ENCODE measurements at places on chromosomes 6 and 20. TPM values are rescaled to one million over a fixed set of nuclear protein-coding genes. Genes with fewer than 3 reads are reported as not detected.

The ANGPT4 gene
- total RNA-seq: not detected

The TBXT gene
- not detected for total RNA-seq

The COL9A3 gene
- not detected for total RNA-seq

The FAM50B gene
- 6.5 TPM for total RNA-seq

The MPC1 gene
- total RNA-seq: 16.4 TPM

The PPP1R3G gene
- total RNA-seq: 3.4 TPM

The CDC25B gene
- total RNA-seq: 33.0 TPM

The FNDC1 gene
- not detected for total RNA-seq

The PPP1R14C gene
- 89.9 TPM for total RNA-seq

The RIMS4 gene
- total RNA-seq: under 0.01 TPM

The WFDC2 gene
- total RNA-seq: 0.96 TPM

The PNLDC1 gene
- under 0.01 TPM for total RNA-seq

The MYCT1 gene
- 0.72 TPM for total RNA-seq

The TMX4 gene
- 11.5 TPM for total RNA-seq

The CBLN4 gene
- total RNA-seq: not detected

The RBPJL gene
- not detected for total RNA-seq

The TBX18 gene
- total RNA-seq: 0.21 TPM

The COL9A1 gene
- total RNA-seq: not detected

The GNMT gene
- not detected for total RNA-seq

The TSPYL4 gene
- 2.9 TPM for total RNA-seq

The KCNK16 gene
- total RNA-seq: not detected

The VSTM2L gene
- total RNA-seq: 43.3 TPM

The DEFB124 gene
- total RNA-seq: not detected

The ULBP2 gene
- 11.1 TPM for total RNA-seq

The MCM3 gene
- total RNA-seq: 24.8 TPM

The TNF gene
- 4.3 TPM for total RNA-seq

The MLIP gene
- total RNA-seq: not detected

The ARFGEF3 gene
- 8.3 TPM for total RNA-seq

The GSTA3 gene
- not detected for total RNA-seq

The BFSP1 gene
- total RNA-seq: 6.0 TPM

The C20orf141 gene
- total RNA-seq: not detected

The PRPH2 gene
- total RNA-seq: not detected

The SIRPA gene
- 15.9 TPM for total RNA-seq

The ME1 gene
- total RNA-seq: 31.1 TPM

The PAK5 gene
- not detected for total RNA-seq

The CALHM4 gene
- not detected for total RNA-seq

The SNTA1 gene
- total RNA-seq: 3.8 TPM

The LRRN4 gene
- 16.6 TPM for total RNA-seq

The GABRR2 gene
- not detected for total RNA-seq

The FLRT3 gene
- total RNA-seq: 13.5 TPM

The MROH8 gene
- under 0.01 TPM for total RNA-seq

The BPIFB4 gene
- total RNA-seq: not detected

The ZC2HC1B gene
- total RNA-seq: not detected

The LHFPL5 gene
- total RNA-seq: not detected

The SCRT2 gene
- total RNA-seq: not detected

The LY86 gene
- total RNA-seq: not detected

The LGSN gene
- total RNA-seq: not detected

The SLC22A16 gene
- total RNA-seq: not detected

The DEFB113 gene
- not detected for total RNA-seq

The CLVS2 gene
- total RNA-seq: not detected

The CDSN gene
- total RNA-seq: not detected

The DACT2 gene
- total RNA-seq: 0.72 TPM

The PPIL6 gene
- total RNA-seq: 6.0 TPM

The PI16 gene
- total RNA-seq: not detected

The JPH2 gene
- total RNA-seq: under 0.01 TPM
